ENCODE measurements at places on chromosomes 2 and 18. TPM values are rescaled to one million over a fixed set of nuclear protein-coding genes. Genes with fewer than 3 reads are reported as not detected.

The PRSS56 gene
- polyA plus RNA-seq, result not detected

The TUBA3D gene
- not detected for polyA plus RNA-seq

The EEF1B2 gene
- polyA plus RNA-seq, result 330 TPM

The GKN2 gene
- not detected for polyA plus RNA-seq

The CYP27C1 gene
- polyA plus RNA-seq, result not detected

The CHRND gene
- not detected for polyA plus RNA-seq

The MAP4K4 gene
- polyA plus RNA-seq, result 66.9 TPM

DNA sequence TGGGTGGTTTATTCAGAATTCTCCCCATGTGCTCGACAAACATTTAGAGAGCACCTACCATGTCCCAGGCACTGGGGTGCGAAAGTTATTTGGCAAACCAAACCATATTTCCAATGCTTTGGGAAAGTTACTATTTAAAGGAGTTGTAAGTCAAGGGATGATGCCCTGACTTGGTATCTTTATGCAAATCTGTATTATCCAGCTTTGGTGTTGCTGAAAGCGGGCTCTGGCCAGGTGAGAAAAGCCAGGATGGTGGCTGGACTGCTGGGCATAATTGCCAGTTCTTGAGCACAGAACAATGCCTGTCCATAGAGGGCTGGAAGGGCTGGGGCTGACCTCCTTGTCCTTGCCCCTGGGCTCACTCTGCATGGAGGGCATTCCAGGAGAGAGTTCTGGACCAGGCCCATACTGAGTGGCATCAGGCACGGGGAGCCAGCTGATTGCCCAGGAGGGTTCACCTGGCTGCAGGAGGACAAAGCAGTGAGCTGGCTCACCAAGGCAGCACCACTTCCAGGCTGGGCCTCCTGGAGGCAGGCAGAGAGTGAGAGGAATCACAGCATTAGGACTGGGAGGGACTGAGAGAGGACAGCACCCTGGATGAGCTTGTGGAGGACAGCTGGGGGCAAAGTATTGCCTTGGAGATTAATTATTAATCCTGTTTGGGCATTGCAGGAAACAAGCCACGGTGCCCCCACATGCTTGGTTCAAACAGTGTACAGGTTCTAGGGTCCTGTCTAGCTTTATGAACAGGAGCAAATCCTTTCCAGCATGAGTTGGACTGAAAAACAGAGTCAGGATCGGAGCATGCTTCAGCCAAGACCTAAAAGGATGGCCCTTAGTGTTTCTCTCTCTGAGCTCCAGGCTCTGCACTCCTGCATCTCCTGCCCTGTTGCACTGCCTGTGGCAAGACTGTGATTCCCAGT lies 7.1 kb downstream of the KHK start:
- H3K36me3 ChIP-seq, result no peaks in the 10 kb centered on the region
- no peaks in the 10 kb centered on the region for H3K27me3 ChIP-seq
- H3K4me1 ChIP-seq, result peaks cover 24% of the 10 kb centered on the region
- no peak overlapping the region for H3K27ac ChIP-seq

DNA sequence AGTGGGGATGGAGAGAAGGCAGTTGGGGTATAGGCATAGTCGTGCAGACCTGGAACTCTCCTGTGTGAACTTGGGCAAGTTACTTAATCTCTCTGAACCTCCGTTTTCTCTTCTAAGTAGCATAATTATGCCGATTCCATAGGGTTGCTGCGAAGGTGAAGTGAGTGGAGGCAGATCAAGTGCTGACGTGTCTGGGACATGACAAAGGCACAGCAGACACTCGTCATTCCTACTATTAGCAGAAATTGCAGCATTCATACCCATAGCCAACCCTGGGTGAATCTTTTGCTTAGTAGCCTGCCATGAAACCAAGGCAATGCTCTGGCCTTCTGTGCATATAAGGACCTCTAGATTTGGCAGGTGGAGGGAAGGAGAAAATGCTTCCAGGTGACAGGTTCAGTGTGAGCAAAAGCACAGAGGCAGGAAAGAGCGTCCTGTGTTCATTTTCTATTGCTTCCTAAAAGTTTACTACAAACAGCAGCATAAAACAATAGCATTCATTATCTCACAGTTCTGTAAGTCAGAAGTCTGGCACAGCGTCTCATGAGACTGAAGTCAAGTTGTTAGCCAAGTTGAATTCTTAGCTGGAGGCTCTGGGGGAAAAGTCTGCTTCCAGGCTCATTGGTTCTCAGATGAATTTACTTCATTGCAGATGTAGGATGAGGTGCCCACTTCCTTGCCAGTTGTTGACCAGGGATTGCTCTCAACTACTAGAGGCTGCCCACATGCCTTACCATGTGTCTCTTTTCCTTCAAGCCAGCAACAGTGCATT lies 77.8 kb downstream of the CTIF start:
- no peak overlapping the region for H3K4me3 ChIP-seq
- H3K36me3 ChIP-seq, result no peaks in the 10 kb centered on the region
- DNase-seq, result no peak
- H3K27me3 ChIP-seq, result no peaks in the 10 kb centered on the region
- H3K27ac ChIP-seq, result no peak overlapping the region

DNA sequence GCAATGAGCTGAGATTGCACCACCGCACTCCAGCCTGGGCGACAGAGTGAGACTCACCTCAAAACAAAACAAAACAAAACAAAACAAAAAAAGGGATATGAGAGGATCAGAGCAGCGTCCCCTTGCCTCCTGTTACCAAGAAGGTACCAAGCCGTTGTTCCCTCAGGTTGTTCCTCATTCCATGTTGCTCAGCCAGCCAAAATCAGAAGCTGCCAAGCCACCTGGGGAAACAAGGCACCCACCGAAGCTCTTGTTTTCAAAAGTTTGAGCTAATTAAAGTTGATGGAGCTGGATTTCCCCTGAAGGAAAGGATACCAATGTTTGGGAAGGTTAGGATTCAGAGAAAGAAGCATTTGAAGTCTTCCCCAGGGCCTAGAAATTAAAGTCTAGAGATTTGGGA lies 21.8 kb upstream of the STEAP3 start:
- H3K27me3 ChIP-seq, result no peaks in the 10 kb centered on the region
- no peaks in the 10 kb centered on the region for H3K4me1 ChIP-seq
- no peak overlapping the region for H3K4me3 ChIP-seq
- H3K27ac ChIP-seq, result no peak overlapping the region
- H3K36me3 ChIP-seq, result no peaks in the 10 kb centered on the region
- no peak for DNase-seq

GRCh38 chr2:217367464-217367863 lies 507.6 kb upstream of the TNP1 start:
- H3K36me3 ChIP-seq, result no peaks in the 10 kb centered on the region
- no peak overlapping the region for H3K4me3 ChIP-seq
- H3K27me3 ChIP-seq, result no peaks in the 10 kb centered on the region
- DNase-seq, result no peak
- peaks cover 21% of the 10 kb centered on the region for H3K4me1 ChIP-seq

DNA sequence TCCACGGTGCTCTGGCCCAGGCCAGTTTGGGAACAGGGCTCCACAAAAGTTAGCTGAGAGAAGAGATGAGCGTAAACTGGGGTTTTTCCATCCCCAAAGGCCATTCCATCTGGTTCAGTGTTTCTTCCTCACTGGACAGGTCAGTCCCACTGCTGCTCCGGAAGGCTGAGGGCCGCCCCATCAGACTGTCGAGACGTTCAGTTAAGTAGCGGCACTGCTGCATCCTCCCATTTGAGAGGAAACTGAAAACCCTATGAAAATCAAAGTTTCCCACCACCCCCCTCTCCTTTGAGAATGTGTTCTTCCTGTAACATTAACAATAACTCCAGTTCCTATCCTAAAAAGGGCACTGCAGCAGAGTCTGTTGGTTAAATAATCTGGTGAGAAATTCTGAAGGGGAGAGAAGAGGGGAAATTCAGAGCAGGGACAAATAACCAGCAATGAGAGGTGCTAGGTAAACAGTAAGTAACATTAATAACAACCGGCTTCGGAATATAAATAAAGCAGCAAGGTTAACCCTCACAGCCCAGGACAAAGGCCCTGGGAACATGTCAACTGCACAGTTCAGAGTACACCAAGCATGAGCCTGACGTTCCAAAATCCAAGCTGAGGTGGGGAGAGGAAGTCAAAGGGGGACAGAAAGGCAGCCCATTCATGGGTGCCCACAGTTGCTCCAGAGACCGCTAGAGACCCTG lies 55.4 kb downstream of the UXS1 start:
- DNase-seq, result no peak
- H3K4me1 ChIP-seq, result no peaks in the 10 kb centered on the region
- no peaks in the 10 kb centered on the region for H3K27me3 ChIP-seq
- H3K27ac ChIP-seq, result no peak overlapping the region
- no peak overlapping the region for H3K4me3 ChIP-seq

- no peak overlapping the region for H3K4me3 ChIP-seq
- peak overlapping the region; percentile 1 for H3K27ac ChIP-seq
- peaks cover 59% of the 10 kb centered on the region for H3K4me1 ChIP-seq
- no peaks in the 10 kb centered on the region for H3K36me3 ChIP-seq
- DNase-seq, result peak; percentile 30
- H3K27me3 ChIP-seq, result no peaks in the 10 kb centered on the region
Measured at GRCh38 chr2:101754618-101755017, 57.1 kb downstream of the MAP4K4 start.

GRCh38 chr18:48154828-48155227 lies 224.4 kb upstream of the SMAD2 start:
- no peak overlapping the region for H3K27ac ChIP-seq
- no peaks in the 10 kb centered on the region for H3K27me3 ChIP-seq
- no peak overlapping the region for H3K4me3 ChIP-seq
- no peaks in the 10 kb centered on the region for H3K36me3 ChIP-seq

DNA sequence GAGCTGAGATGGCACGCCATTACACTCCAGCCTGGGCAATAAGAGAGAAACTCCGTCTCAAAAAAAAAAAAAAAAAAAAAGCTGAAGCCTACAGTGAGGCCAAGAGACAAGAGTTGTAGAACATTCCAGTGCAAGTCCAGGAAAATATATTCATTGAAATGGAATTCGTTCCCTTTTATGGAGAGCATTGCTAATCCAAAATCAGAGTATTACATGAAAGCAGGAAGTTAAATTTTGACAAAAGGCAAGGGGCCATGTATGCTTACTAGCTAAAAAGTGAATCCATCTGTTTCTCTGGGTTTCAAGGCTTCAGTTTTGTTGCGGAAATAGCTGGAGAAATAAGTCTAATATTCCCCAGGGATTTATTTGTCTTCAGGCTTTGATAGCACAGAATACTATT lies 471.7 kb downstream of the THSD7B start:
- H3K27me3 ChIP-seq, result no peaks in the 10 kb centered on the region
- no peaks in the 10 kb centered on the region for H3K4me1 ChIP-seq
- no peak overlapping the region for H3K27ac ChIP-seq
- H3K36me3 ChIP-seq, result no peaks in the 10 kb centered on the region
- no peak overlapping the region for H3K4me3 ChIP-seq

DNA sequence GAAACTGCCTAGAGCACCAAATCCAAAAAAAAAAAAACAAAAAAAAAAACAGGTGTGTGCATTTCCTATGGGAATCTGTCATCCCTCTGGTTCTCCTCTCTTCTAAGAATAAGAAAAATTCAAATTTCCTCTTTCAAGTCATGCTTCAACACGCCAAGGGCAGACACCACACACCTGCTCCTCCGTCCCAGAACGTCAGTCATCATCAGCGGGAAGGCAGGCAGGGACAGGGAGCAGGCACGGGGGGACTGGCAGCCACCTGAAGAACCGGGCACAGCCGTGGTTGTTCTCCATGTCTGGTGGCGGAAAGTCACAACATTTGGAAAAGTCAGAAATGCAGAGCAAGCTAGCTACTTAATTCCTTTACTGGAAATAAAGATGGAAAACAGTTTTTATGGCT lies 214.8 kb downstream of the IKZF2 start:
- no peaks in the 10 kb centered on the region for H3K27me3 ChIP-seq
- no peak overlapping the region for H3K4me3 ChIP-seq

DNA sequence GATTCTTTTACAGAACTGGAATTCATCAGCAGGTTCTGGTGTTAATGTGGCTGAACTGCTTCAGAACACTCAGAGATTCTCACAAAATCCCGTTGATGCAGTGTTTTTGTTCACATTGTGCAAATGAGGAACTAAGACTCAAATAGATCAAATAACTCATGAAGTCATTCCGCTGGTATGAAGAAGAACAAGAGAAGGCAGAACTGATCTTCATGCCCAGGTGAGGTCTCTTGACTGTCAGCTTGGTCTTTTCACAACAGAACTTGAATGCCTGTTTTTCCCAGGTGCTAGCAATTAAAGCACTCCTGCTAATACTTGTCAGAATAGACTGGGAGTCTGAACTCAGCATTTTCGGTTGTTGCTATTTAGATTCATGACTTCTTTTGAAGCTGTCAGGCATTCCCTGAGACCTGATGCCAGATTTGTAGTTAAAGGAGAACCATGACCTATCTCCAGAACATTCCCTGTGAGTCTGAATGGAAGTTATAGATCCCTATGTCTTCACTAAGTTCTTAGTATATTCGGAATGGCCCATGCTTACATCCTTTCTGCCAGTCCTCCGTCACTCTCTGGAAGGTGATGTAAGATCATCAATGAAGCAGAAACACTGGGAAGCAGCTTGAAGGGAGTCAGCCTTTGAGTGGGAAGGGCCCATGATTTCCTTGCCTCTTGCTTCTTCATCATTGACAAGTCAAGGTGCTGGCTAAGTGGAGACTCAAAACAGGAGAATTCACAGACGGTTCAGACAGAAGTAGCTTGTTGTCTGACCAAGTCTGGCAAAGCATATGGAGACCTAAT lies 155.7 kb downstream of the MTCL1 start:
- no peak for DNase-seq
- no peaks in the 10 kb centered on the region for H3K36me3 ChIP-seq
- H3K27me3 ChIP-seq, result no peaks in the 10 kb centered on the region
- no peak overlapping the region for H3K27ac ChIP-seq
- no peak overlapping the region for H3K4me3 ChIP-seq

GRCh38 chr2:164688896-164689419 lies 67.7 kb upstream of the GRB14 start:
- no peaks in the 10 kb centered on the region for H3K4me1 ChIP-seq
- H3K36me3 ChIP-seq, result no peaks in the 10 kb centered on the region
- H3K4me3 ChIP-seq, result no peak overlapping the region
- no peak overlapping the region for H3K27ac ChIP-seq
- H3K27me3 ChIP-seq, result no peaks in the 10 kb centered on the region
